GM23248 (cell line): ENCODE measurements at places on chromosomes 1 and 21. TPM values are rescaled to one million over a fixed set of nuclear protein-coding genes. Genes with fewer than 3 reads are reported as not detected.

DNA sequence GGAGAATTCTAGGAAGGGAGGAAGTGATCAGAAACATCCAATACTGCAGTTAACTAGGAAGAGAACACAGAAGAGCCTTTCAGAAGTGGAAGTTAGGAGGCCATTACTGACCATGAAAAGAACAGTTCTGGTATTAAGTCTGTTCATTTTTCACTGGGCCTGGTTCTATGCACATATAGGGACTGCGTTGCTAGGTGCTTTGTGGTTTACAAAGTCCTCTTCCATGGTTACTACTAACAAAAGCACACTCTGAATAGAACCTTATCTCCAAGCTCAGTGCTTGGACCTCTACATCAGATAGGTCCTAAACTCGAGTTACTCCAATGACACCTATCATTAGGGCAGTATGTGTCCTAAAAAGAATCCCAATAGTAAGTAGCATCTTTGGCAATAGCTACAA, 75.4 kb downstream of the RPAP2 start:
- no peaks in the 10 kb centered on the region for H3K36me3 ChIP-seq
- H3K27ac ChIP-seq = no peak overlapping the region
- H3K27me3 ChIP-seq = no peaks in the 10 kb centered on the region
- H3K4me3 ChIP-seq = no peak overlapping the region

Gene ARTN
- 0.11 TPM in 1 of 2 replicates, not detected in the other for total RNA-seq

DNA sequence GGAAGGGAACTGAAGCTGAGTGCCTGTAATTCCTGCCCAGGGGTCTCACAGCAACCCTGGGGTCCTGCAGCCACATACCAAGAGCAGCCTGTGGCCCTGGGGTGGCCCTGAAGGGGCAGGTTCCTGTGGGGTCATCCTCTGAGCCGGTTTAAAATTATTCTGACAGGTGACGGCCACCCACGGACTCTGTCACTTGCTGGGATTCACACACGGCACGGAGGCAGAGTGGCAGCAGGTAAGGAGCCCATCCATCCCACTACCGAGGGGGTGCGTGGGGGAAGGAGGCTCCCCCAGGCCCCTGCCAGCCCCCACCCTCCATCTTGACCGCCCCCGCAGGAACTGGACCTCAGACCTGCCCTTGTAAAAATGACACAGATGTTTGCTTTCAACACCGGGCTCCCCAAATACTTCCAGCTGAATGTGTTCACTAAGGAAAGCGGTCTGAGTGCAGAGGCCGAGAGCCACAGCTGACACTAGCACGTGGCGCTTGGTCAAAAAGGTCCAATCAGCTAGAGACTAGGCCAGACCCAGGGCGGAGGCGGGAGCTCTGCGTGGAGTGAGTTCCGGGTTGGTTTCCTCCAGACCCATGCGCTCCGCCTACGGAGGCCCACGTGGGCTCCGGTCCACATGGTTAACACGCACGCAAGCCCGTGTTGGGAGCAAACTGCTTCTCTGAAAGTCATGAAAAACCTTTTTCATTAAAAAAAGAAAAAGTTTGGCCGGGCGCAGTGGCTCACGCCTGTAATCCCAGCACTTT, 10.0 kb downstream of the YBEY start:
- DNase-seq = peak; percentile 92
- peak overlapping the region; percentile 38 for H3K27ac ChIP-seq
- no peak overlapping the region for H3K4me3 ChIP-seq
- H3K4me1 ChIP-seq = peaks cover 21% of the 10 kb centered on the region
- H3K27me3 ChIP-seq = no peaks in the 10 kb centered on the region

- H3K36me3 ChIP-seq = peaks cover 37% of the 10 kb centered on the region
- peaks cover 11% of the 10 kb centered on the region; the same call in 1 of the 2 replicates for H3K4me1 ChIP-seq
- H3K4me3 ChIP-seq = no peak overlapping the region
- H3K27me3 ChIP-seq = no peaks in the 10 kb centered on the region
- no peak overlapping the region for H3K27ac ChIP-seq
Observed at GRCh38 chr1:67407498-67407897, 22.7 kb downstream of the SERBP1 start.

DNA sequence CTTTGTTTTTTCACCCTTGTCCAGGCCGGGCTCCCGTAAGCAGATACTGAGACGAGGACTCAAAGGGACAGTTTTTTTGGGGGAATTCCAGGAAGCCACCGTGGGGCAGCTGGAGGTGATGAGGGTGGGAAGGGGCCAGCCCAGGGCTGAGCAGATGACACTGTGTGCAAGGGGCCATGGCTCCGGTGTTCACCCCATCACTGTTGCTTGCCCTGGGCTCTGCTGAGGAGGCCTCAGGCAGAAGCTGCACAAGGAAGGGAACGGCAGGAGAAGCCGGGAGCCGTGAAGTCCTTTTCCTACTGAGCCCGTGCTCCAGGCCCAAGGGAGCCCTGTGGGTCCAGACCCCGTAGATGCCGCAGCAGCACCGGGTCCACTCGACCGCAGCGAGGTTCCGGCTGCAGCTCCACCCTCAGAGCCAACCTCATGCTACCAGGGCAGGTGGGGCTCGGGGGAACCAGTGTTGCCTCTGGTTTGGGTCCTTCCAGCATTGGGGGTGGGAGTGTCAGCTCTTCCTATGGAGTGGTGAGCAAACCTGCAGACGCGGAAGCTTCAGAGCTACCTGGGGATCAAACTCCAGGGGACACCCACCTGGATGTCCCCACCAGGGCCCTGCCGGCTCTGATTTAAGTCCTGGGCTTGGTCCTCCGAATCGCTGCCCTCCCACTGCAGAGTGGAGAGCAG, 4.3 kb upstream of the CALML6 start:
- H3K4me1 ChIP-seq = peaks cover 5% of the 10 kb centered on the region; the same call in 1 of the 2 replicates
- no peaks in the 10 kb centered on the region for H3K36me3 ChIP-seq
- no peak overlapping the region for H3K27ac ChIP-seq
- no peaks in the 10 kb centered on the region for H3K27me3 ChIP-seq

DNA sequence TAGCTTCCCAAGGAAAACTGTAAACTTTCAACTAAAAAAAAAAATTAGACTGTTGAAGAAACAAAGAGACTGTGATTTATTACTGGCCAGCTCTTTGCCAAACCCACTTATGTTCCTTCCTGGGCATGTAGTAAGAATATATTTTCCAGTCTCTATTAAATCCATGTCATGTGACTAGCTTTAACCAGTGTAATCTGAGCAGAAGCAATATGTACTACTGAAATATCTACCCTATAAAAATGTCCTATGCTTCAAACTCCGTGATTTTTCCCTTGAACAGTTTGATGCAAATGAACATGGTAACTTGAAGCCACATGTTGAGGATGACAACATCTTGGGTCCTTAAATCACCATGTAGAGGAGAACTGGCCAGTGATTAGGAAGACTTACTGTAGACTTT, 144.5 kb downstream of the NTMT2 start:
- H3K36me3 ChIP-seq = no peaks in the 10 kb centered on the region
- H3K4me1 ChIP-seq = no peaks in the 10 kb centered on the region
- no peaks in the 10 kb centered on the region for H3K27me3 ChIP-seq
- H3K27ac ChIP-seq = no peak overlapping the region
- DNase-seq = no peak
- no peak overlapping the region for H3K4me3 ChIP-seq

GRCh38 chr1:219713981-219714381, 101.1 kb upstream of the ZC3H11B start:
- no peaks in the 10 kb centered on the region for H3K36me3 ChIP-seq
- H3K27me3 ChIP-seq = no peaks in the 10 kb centered on the region; the same call in 1 of the 2 replicates
- DNase-seq = no peak
- no peak overlapping the region for H3K4me3 ChIP-seq

DNA sequence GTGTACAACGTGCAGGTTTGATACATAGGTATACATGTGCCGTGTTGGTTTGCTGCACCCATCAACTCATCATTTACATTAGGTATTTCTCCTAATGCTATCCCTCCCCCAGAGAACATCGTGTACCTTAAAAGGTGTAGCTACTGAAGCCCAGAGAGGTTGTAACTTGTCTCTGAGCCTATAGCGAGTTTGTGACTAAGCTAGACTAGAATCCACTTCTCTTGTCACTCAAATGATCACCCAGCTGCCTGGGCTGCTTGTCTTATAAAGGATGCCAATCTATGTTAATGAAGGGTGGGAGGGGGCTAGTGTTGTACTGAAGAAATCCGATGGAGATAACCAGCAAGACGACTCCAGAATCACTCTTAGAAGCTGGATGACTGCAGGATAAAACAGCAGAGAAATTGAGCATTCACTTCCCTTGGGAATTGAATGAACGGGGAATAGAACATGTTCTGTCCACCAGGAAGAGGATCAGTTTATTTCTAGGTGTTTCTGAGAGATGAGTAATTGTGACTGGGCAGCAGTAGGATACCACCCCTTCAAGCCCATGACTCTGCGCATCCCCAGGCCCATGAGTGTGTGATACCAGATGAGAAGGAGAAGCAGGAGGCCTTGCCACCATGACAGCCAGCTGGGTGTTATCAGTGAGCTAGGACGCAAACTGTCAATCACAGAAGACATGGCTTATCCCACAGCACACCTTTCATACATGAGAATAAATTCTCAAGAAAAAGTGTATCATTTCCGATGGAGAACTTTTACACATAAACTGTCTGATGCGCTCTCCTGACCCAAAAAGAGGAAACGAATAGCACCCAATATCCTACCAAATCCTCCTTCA, 390.4 kb downstream of the NTNG1 start:
- no peaks in the 10 kb centered on the region for H3K27me3 ChIP-seq
- peaks cover 21% of the 10 kb centered on the region for H3K4me1 ChIP-seq
- no peaks in the 10 kb centered on the region for H3K36me3 ChIP-seq
- H3K4me3 ChIP-seq = no peak overlapping the region
- H3K27ac ChIP-seq = 0 out of 2 replicates have a peak overlapping the region, but pooled peaks have one; percentile 67
- DNase-seq = no peak

DNA sequence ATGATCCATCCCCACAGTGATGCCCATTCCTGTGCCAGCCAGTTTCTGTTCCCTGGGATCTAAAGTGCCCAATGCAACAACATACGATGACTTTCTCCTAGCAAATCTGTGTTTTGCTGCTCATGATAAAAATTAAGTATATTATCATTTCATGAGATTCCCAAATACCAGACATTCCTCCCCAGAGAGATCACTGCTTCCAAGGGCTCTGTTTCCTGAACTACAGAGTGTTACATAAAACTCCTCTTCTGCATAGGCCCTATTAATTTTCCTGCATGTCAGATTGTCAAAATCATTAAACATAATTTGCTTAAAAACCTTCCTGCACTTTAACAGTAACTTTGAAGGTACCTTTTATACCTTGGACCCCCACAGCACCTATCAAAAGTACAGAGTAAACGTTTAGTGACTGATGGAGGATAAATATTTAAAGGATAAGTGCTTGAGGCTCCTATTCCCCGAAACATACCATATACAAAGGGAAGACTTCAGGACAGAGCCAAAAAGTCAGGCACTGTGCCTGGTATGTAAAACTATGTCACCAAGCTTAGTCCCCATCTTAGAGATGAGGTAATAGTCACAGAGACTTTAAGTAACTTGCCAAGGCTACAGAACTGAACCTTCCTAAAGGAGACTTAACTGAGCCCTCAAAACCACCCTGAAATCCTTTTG, 50.2 kb downstream of the SLC25A24 start:
- peaks cover 13% of the 10 kb centered on the region for H3K4me1 ChIP-seq
- peak; percentile 40 for DNase-seq
- H3K4me3 ChIP-seq = no peak overlapping the region

Gene C1QA
- total RNA-seq = not detected in 2 replicates

- peak; percentile 48 for DNase-seq
- no peaks in the 10 kb centered on the region for H3K36me3 ChIP-seq
- H3K4me3 ChIP-seq = peak overlapping the region; percentile 29
- no peak overlapping the region for H3K27ac ChIP-seq
Observed at GRCh38 chr1:230425252-230426091, 660 bp downstream of the PGBD5 start.

Gene KRTAP13-1
- not detected in 2 replicates for total RNA-seq

Gene ERICH3
- total RNA-seq = not detected in 2 replicates

DNA sequence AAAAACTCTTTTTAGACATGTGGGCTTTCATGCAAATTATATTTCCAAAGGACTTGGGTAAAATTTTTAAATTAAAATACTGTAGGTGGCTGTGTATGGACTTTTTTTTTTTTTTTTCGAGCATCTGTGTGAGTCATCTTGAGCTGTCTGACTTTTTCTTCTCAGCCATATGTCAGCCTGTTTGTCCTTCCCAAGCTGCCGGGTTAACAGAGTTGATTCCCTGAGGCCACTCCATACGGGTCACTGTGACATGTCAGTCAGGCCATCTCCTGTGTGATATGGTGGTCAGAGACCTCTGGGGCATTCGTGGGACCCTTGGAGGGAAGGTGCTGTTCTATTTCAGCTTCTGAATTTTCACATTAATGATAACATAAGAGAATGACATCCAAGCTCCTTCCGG, 148.3 kb downstream of the KCNJ6 start:
- peaks cover 16% of the 10 kb centered on the region; the same call in 1 of the 2 replicates for H3K4me1 ChIP-seq
- H3K27ac ChIP-seq = no peak overlapping the region
- DNase-seq = peak; percentile 62
- H3K27me3 ChIP-seq = no peaks in the 10 kb centered on the region
- H3K4me3 ChIP-seq = no peak overlapping the region

DNA sequence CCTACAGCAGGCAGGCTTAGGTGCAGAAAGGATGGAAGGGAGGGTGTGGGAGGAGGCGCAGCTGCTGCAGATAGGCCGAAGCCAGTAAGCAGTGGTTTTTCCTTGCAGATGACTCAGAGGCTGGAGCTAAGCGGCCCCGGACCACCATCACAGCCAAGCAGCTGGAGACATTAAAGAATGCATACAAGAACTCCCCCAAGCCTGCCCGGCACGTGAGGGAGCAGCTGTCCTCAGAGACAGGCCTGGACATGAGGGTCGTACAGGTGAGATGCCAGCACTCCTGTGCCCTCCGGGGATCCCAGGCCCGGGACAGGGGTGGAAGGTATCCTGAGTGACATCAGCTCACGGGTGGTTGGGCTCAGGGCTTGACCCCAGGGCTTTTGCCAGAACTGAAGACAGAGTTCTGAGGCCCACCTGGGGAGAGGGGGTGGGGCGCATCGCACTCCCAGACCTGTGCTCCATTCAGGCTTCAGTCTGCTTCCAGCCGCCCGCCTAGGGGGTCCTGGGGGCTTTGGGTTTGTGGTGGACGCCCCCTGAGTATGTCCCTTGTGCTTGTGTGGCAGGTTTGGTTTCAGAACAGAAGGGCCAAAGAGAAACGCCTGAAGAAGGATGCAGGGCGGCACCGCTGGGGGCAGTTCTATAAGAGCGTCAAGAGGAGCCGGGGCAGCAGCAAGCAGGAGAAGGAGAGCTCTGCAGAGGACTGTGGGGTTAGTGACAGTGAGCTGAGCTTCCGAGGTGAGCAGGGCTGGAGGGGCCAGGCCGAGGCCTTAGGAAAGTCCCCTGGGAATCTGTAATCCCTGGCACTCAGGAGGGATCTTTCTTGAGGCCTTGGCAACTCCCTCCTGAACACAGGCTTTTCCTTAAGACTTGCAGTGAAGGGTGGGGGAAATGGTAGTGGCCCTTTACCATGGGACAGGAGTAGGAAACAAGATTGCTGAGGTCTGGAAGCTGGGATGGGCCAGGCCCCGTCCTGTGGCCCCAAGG, 41.5 kb downstream of the LHX4 start:
- no peaks in the 10 kb centered on the region for H3K4me1 ChIP-seq
- no peaks in the 10 kb centered on the region for H3K27me3 ChIP-seq
- H3K27ac ChIP-seq = no peak overlapping the region
- 0 out of 2 replicates have a peak, but pooled peaks cover 4% of the 10 kb centered on the region for H3K36me3 ChIP-seq
- no peak overlapping the region for H3K4me3 ChIP-seq

DNA sequence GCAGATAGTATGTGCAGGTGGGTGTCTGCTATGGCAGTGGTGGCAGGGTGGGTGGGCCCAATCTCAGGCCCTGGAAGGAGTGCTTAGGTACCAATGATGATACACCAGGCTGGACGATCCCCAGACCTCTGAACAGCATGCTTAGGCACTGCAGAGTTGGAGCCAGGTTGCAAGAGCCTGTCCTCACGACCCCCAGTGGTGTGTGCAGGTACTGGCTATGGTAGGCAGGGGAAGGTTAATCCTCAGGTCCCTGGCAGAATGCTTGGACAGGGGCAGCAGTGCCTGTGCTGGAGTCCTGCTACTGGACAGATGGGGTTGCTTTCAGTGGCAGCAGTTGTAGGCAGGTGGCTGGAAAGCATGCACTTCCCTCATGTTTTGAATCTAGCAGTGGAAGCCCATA, 100.5 kb upstream of the NEK7 start:
- H3K27ac ChIP-seq = no peak overlapping the region
- H3K27me3 ChIP-seq = no peaks in the 10 kb centered on the region
- no peaks in the 10 kb centered on the region for H3K4me1 ChIP-seq
